MCF 10A (cell line): ENCODE measurements at places on chromosomes 12 and 14.
A peak's percentile ranks its signal among the peaks of the same experiment; 100 is the strongest.

DNA sequence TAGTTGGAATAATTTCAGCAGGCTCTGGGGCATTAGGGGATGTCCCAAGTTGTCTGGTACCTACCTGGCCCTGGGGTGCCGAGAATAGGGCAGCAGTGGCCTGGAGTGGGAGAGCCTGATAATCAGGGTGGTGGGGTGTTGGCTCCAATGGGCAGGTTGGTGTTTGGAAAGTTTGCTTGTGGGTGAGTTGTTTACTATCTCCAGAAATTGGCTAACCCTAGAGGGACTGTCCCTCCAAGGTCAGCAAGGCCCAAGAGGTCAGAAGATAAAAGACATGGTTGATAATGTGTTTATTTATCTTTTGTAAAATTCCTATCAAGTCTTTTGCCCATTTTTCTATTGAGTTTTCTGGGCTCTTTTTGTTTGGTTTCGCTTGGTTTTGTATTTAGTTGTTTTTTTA lies 105.1 kb downstream of the KICS2 start:
- DNase-seq, result no peak

- DNase-seq, result no peak
Measured at GRCh38 chr14:49947506-49947905, 54.6 kb downstream of the ARF6 start.

- DNase-seq, result peak; percentile 40
Measured at GRCh38 chr14:41718477-41719166, 111.9 kb downstream of the LRFN5 start.

DNA sequence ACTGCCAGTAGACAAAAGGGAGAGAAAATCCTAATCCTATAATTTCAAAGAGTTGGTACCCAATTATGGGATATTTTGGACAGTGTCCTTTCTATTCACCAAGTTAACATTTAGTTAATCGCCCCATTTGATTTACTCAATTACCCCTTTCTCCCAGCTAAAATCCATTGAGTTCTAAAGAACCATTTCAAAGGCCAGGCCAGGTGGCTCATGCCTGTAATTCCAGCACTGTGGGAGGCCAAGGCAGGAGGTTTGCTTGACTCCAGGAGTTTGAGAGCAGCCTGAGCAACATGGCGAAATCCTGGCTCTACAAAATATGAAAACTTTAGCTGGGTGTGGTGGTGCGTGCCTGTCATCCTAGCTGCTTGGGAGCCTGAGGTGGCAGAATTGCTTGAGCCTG lies 5.5 kb upstream of the GPR19 start:
- DNase-seq, result no peak

GRCh38 chr12:74614426-74614825 lies 76.8 kb downstream of the ATXN7L3B start:
- DNase-seq, result no peak

GRCh38 chr14:78767436-78767835 lies 597.3 kb downstream of the NRXN3 start:
- DNase-seq, result peak; percentile 34

DNA sequence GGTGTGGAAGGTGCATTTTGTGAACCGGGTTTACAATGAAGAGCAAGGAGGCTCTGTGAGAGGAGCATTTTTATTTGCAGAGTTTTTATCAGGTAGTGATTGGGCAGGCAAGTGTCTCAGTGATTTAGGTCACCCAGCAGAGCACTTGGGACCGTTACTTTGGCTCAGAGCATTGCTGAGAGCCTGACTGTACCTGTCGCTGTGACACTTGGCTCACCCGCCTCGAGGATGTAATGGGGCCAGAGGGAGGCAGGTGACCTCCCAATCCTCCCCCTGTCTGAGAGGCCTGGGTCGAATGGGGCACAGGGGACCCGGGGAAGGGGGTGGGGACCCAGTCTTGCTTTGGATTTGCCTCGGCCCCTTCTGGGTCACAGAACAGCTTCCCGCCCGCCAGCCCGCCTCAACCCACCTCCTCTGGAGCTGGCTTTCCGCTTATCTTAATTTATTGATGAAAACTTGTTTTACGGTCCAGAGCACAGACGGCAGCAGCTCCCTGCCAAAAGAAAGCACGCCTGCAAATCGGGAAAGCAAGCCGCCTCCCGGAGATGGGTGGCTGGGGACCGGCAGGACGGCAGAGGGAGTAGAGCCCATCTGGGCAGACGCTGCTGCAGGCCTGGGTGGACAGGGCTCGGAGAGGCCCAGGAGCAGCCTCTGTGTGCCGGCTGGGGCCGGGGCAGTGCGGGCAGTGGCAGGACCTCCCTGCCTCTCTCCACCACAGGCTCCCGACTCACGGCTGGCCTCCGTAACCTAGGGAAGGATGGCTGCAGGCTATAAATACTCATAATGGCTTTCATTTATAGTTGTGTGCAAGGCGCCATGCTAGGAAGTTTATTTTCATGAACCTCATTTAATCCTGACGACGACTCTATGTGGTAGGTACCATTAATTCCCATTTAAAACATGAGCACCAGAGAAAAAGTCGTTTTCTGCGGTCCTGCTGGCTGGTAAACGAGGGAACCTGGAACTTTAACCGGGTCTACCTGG lies 187.1 kb downstream of the TSPAN9 start:
- DNase-seq, result no peak

DNA sequence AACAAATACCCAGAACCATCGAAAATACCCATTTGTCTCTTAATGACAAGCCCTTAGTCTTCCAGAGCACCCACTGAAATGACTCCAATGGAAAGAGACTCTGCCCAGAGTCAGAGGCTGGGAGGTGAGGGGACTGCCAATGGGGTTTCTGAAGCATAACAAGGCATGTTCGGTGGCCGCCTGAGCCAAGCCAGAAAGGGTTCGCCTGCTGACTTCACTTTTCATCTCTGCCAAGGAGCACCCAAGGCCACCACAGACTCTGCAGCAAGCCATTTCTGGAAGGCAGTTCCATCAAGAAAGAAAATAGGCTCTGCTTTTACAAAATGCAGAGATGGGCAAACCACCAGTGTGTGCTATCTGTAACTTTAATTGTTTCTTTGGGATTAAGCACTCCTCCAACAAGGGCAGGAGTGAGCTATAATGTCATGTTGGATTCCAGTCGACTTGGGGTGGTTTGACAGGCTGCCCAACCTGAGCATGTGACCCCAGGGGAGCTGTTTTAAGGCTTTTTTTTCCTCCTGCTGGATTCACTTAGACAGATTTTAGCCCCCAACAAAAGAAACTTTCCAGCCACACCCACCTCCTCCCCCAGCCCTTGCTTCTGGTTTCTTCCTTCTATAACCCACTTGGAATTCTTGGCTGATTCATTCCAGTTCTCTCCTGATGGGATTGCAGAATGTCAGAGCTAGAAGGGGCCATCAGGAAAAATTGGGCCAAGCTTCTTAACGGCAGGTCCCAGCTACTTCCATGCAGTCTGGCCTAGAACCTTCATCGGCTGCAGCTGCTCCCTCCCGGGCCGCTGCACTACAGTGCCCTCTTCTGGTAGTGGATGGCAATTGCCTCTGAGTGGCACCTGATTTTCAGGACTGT lies 24.1 kb downstream of the CKAP4 start:
- DNase-seq, result peak; percentile 69
